ENCODE measurements at places on chromosomes 5 and 9.
A peak's percentile ranks its signal among the peaks of the same experiment; 100 is the strongest.

GRCh38 chr9:78694974-78695373, 398.0 kb downstream of the PSAT1 start:
- no peak for DNase-seq

DNA sequence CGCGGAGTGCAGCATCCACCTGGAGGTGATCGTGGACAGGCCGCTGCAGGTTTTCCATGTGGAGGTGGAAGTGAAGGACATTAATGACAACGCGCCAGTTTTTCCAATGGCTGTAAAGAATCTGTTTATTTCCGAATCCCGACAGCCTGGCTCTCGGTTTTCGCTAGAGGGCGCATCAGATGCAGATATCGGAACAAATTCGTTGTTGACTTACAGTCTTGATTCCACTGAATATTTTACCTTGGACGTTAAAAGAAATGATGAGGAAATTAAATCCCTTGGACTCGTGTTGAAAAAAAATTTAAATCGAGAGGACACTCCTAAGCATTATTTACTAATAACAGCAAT, 611 bp downstream of the PCDHA3 start:
- DNase-seq = no peak

DNA sequence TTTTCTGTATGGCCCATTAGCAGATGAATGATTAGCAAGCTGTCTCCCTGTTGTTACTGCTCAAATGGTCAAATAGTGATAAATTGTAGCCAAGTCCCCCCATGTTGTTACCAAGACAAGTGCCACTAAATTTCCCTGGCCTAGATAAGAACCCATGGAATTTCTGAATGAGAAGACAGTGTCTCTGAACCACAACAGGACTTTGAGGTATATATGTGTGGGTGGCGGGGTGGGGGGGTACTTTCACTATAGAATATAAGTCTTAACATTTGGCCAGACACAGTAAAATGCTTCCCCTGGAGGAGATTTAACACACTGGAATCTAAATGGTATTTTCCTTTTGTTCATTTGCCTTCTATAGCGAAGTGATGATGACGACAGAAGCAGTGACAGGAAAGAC, 28.7 kb downstream of the XPA start:
- no peak for DNase-seq

- DNase-seq = no peak
These were observed 41.2 kb upstream of the INSYN2B start for GRCh38 chr5:170021506-170021905.

GRCh38 chr9:126325821-126326220, 808 bp upstream of the MVB12B start:
- no peak for DNase-seq

- no peak for DNase-seq
These were observed 249.4 kb downstream of the ACTL7B start for GRCh38 chr9:108606401-108606800.

GRCh38 chr5:155689406-155689805, 637.6 kb upstream of the SGCD start:
- no peak for DNase-seq

- DNase-seq = peak; percentile 56
These were observed 73.2 kb downstream of the SH3PXD2B start for GRCh38 chr5:172380987-172381643.

DNA sequence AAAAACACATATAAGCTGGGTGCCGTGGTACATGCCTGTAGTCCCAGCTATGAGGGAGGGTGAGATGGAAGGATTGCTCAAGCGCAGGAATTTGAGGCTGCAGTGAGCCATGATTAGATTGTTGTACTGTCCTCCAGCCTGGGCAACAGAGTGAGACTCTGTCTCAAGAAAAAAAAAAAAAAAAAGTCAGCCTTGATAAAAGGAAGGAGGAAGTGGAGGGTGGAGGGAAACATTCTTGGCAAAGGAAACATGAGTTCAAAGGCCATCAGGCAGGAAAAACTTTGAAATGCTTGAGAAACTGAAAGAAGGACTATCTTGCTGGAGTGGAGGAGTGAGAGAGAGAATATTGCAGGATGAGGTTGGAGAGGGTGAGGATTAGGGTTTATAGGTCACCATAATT, 18.3 kb upstream of the ANKHD1 start:
- no peak for DNase-seq

DNA sequence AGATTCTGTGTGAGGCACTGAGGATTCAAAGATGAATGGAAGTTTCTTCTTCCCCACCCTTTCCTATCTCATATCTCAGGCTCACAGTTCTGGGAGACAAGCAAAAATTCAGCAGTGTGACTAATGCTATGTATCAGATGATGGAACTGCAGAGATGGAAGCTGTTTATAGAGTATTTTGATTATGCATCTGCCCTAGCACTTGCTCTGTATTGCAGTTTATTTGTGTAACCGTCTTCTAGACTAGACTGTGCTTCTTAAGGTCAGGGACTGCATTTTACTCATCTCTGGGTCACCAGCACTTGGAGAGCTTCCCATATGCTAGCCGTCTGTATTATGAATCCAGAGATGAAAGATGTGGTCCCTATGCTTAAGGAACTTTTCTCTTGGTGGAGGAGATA, 12.6 kb downstream of the CAVIN4 start:
- DNase-seq = no peak

- no peak for DNase-seq
These were observed 1410.5 kb upstream of the CDH18 start for GRCh38 chr5:21398511-21398910.

DNA sequence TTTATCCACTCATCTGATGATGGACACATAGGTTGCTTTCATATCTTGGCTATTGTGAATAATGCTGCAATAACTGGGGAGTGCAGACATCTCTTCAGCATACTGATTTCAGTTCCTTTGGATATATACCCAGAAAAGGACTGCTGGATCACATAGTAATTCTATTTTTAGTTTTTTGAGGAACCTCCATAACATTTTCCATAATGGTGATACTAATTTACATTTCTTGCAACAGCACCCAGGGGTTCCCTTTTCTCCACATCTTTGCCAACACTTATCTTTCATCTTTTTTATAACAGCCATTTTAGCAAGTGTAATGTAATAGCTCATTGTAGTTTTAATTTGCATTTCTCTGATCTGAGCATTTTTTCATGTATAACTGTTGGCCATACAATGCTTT, 34.1 kb upstream of the NR4A3 start:
- no peak for DNase-seq

DNA sequence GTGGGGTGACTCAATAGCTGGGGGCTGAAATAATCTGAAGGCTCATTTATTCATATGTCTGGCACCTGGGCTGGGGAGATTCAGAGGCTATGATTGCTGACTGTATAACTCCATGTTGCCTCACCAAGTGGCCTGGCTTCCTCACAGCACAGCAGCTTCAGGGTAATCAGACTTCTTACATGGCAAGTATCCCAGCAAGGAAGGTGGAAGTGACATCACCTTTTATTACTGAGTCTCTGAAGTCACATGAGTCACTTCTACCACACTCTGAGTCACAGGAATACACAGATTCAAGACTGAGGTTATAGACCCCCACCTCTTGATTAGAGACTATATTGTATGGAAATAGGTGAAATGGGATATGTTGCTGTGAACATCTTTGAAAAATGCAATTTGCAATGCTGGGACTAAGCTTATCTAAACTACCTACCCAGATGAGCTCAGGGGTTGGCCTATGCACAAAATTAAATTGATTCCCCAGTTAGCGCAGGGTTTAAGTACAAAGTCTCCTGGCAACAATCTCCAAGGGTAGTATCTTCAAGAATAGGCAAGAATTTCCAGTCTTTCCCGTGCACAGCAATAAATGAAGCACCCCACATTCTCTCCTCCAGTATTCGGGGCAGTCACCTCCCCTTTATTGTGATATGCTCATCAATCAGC, 553.1 kb downstream of the LRRC70 start:
- DNase-seq = no peak

GRCh38 chr5:147426640-147427327, 83.1 kb downstream of the DPYSL3 start:
- no peak for DNase-seq

GRCh38 chr9:137899551-137900360, 22.2 kb downstream of the CACNA1B start:
- no peak for DNase-seq

DNA sequence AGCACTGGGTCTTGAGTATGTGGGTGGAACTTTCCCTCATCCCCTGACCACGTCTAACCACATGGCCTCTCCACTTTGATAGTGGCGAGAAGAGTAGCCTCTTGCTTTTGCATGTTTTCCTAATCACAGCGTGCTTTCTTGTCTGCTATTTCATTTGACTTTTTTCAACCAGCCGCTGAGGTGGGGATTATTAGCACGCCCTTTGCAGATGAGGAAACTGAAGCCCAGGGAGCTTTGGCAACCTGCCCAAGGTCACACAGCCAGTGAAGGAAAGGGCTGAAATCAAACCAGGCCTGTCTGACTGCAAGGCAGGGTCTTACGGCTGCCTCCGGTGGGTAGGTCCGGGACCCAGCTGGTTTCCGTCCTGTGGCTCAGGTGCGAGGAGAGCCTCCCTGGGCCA, 106.5 kb upstream of the MSX2 start:
- DNase-seq = no peak

- DNase-seq = no peak
These were observed at the start of gene PCDHA6 for GRCh38 chr5:140827704-140828361. PCDHA6 (plus strand) TSS chr5:140827960; CDS start chr5:140828092, 132 bp downstream.

DNA sequence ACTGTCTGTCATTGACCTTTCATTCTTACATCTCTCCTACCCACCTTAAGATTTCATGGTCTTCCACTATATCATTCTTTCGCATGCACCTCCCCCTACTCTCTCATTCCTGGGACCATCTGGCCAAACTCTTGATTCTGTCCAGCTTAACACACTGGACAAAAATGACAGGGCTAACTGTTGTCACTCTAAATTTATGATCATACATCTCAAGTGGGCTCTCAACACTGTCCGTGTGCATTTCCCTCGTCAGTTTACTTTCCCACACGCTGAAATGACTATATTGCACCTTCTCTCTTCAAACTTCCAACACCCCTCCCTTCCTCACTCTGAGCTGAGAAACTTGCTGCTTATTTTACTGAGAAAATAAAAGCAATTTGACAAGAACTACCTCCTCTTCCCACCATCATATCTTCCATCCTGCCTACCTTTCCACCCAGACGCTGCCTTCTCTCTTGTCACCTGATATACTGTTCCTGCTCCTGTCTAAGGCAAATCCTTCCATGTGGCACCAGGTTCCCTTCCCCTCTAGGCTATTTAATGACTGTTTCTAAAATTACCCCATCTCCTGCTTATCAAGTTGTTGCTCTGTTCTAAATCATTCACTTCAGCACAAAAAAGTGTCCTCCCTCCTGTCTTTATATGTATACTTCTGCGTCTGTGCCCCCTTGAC, 8.1 kb upstream of the KLF9 start:
- no peak for DNase-seq

- DNase-seq = no peak
These were observed 153.9 kb upstream of the MEF2C start for GRCh38 chr5:89036704-89037489.

DNA sequence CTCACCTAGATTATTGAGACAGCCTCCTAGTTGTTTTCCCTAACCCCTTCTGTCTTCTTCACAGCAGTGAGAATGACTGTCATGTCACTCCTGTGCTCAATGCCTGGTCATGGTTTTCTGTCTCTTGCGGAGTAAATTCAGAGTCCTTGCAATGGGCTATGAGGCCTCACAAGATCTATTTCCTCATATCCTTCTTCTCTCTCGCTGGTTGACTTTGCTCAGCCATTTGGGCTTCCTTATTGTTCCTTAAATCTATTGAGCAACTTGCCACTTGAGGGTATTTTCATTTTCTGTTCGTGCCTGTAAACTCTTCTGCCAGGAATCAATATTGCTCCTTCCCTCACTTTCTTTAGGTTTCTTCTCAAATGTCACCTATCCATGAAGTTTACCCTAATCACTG, 9.0 kb downstream of the PPP3R2 start:
- no peak for DNase-seq

GRCh38 chr5:66415208-66415607, 181.0 kb upstream of the MAST4 start:
- DNase-seq = no peak

DNA sequence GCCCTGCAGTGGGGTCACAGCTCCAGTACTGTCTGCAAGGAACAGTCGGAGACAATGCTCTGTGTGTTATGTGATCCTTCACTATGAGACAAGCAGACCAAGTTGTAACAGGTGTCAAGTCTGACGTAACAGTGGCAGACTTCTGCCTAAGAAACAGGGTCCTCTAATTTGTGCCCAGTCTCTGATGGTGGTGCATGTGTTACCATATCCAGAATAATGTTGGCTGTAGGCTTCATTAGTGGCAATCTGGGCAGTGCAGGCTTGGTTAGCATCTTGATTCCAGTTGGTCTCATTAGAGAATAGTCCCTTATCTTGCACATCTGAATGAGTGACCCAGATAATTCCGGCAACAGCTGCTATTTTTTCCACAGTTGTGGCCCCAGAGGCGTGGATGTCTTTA, 33.8 kb downstream of the ZNF131 start:
- no peak for DNase-seq

DNA sequence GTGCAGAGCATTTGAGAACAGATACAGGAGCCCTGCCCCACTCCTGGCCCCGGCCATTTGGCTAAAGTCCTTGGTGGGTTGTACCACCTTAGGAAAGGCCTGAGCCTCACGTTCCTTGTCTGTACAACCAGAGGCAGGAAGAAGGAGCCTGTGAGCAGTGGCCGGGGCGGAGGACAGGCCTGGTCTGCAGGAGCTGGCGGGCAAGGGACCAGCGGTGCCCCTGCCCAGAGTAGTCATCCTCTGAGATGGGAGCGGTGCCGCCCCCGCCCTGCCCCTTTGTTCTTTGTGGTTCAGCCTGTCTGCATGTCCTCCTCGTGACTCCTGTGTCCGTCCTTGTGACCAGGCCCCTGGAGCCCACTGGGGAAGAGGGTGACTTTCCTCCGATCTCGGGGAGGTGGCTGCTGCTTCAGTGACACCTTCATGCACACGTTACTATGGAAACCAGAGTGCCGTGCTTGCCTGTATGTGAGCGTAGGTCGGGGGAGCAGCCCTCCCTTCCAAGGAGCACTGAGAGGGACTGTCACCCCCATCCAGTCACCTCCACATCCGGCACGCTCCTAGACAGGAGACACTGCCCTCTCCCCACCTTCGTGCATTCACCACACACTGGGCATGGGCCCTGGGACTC, 42.9 kb downstream of the UNC5A start:
- DNase-seq = no peak

DNA sequence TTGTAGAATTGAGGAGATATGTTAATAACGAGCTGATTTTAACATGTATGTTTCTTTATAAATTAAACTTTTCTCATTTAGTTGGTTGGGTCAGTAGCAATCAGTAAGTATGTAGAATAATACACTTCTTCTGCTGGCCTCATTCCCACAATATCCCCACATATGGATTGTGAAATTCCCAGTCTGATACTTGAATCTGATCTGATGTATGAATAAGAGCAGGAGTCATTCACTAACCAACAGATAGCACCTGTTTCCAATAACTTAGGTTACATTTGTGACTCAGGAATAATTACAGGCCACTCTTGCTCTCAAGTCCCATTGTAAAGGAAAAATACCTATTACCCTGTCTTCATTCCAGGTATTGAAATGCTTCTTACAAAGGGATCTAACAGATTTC, 23.9 kb downstream of the SLC36A1 start:
- no peak for DNase-seq

DNA sequence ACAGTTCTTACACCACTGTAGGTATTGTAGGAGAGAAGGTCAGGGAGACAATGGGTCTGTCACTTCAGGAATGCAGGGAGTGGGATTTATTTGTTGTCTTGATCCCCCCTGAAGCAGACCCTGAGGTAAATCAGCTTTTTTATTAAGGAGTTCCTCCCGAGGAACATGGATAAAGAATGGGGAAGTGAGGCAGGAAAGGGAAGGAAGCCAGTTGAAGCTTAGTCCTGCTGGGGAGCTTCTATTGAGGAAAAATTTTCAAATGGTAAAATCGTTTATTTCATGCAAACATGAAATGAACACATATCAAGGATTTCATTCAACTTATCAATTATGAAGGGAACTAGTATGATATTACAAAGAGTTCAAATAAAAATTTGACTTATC, 318.6 kb upstream of the PIK3R1 start:
- DNase-seq = no peak
